Activated CD4-positive, alpha-beta memory T cell treated with anti-CD3 and anti-CD28 coated beads, Interleukin-2, amount 10 ng/mL, durations not matched to agents 7 days and 5 days (primary cell): ENCODE measurements at places on chromosomes 16 and 17. TPM values are rescaled to one million over a fixed set of nuclear protein-coding genes. Genes with fewer than 3 reads are reported as not detected.

Gene G6PC1
- total RNA-seq, result not detected

DNA sequence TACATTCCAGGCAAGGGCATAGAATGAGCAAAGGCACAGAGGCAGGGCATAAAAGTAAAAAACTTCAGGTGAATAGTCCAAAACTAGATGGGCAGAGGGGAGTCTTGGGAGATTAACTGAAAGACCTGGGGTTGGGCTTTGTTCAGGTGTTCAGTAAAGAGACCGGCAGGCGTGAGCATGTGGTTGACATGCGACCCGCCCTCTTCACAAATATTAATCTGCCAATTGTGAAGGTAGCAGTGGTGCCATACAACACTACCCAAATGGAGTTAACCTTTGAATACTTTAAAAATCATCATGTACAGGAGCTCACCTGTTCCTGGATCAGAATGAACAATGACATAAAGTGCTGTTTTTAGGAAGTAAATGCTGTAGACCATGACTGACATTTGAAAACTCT, 225.5 kb downstream of the LGALS9B start:
- H3K4me3 ChIP-seq, result no peak overlapping the region
- H3K4me1 ChIP-seq, result peaks cover 7% of the 10 kb centered on the region
- H3K27me3 ChIP-seq, result no peaks in the 10 kb centered on the region
- peaks cover 3% of the 10 kb centered on the region for H3K36me3 ChIP-seq
- no peak overlapping the region for H3K27ac ChIP-seq
- no peak for DNase-seq

- no peak for DNase-seq
- H3K4me3 ChIP-seq, result no peak overlapping the region
- no peaks in the 10 kb centered on the region for H3K4me1 ChIP-seq
- H3K36me3 ChIP-seq, result no peaks in the 10 kb centered on the region
Measured at GRCh38 chr16:62805221-62805857, 769.1 kb upstream of the CDH8 start.

DNA sequence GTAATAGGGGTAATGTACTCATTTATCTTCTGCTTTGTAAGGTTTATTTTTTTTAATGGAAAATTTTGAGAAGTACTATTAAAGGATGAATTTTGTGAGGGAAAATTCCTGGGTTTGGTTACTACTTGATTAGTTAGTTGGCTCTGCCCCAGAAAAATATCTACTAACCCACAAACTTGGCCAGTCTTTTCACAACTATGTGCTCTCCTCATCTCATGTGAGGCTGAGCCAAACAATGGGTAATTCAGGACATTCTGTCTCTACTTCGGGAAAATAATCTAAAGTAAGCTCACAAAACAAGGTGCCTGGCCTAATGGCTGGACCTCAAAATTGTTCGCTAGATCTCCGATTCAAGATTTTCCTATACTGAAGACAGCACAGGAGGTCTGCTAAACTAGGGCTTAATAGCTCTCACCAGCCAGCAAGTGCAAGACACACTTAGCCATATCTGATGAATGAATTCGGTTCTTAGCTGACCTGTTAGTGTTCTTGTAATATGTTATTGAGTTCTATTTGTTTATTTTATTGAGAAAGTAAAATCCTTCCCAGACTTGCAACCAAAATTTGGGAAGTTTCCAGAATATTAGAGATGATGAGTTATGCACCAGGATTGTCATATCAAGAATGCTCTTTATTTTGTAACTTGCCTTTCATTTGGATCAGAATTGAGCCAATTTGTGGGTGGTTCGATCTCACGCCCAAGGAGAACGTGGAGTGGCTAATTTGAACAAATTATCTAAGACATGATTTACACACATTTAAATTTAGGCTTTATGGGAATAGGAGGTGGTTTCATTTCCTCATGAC, 5.7 kb downstream of the KCNJ16 start:
- no peak for DNase-seq
- H3K4me1 ChIP-seq, result no peaks in the 10 kb centered on the region
- peaks cover 2% of the 10 kb centered on the region for H3K27me3 ChIP-seq
- H3K27ac ChIP-seq, result no peak overlapping the region
- no peak overlapping the region for H3K4me3 ChIP-seq

DNA sequence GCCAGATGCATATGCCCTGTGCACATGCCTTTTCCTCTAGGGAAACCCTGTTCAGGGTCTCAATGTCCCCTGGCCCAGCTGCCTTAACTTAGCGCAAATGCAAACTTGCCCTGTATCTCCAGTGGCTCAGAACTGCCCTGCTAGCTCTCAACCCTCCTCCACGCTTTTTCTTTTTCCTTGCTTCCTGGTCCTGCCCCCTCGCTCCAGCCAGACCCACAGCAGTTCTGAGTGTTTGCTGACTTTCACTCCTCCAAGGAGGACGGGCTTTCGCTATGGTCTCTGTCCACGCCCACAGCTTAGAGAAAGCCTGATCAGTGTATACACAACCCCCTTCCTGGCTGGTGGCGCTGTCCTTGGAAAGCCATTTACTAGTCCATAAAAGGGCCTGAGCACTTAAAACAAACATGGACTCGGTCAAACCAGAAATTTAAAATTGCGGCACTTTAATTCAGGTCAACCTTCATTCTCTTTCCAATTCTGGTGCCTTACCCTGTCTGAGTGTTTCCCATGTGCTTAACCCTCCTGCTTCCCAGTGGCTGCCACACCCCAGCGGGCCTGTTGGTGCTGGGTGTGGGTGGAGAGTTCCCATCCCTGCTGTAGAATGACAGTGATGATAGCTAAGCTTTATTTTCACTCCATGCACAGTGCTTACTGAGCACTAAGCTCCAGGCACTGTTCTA, 15.6 kb upstream of the TMEM98 start:
- H3K27ac ChIP-seq, result no peak overlapping the region
- H3K36me3 ChIP-seq, result no peaks in the 10 kb centered on the region
- H3K4me1 ChIP-seq, result peaks cover 47% of the 10 kb centered on the region
- peaks cover 4% of the 10 kb centered on the region for H3K27me3 ChIP-seq
- H3K4me3 ChIP-seq, result no peak overlapping the region

GRCh38 chr16:77840673-77841501, 52.5 kb downstream of the VAT1L start:
- H3K36me3 ChIP-seq, result no peaks in the 10 kb centered on the region
- no peaks in the 10 kb centered on the region for H3K4me1 ChIP-seq
- H3K27me3 ChIP-seq, result peaks cover 4% of the 10 kb centered on the region

- H3K27ac ChIP-seq, result no peak overlapping the region
- H3K27me3 ChIP-seq, result no peaks in the 10 kb centered on the region
- peaks cover 72% of the 10 kb centered on the region for H3K4me1 ChIP-seq
Measured at GRCh38 chr16:8924214-8924613, 39.5 kb downstream of the USP7 start.

DNA sequence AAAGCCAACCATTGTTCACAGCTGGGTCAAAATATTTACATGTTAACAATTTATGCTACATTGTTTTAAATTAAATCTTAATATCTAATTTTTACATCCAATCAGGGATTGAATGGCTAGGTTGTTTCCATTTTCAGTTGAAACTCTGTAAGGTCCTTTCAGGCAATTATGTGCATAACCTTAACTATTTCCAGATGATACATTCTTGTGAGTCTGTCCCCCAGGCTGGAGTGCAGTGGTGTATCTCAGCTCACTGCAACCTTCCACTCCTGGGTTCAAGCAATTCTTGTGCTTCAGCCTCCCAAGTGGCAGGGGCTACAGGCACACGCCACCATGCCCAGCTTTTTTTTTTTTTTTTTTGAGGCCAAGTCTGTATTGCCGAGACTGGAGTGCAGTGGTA, 10.4 kb downstream of the CDC42EP4 start:
- peaks cover 3% of the 10 kb centered on the region for H3K4me1 ChIP-seq
- no peak overlapping the region for H3K27ac ChIP-seq
- no peak overlapping the region for H3K4me3 ChIP-seq
- no peaks in the 10 kb centered on the region for H3K36me3 ChIP-seq
- peaks cover 4% of the 10 kb centered on the region for H3K27me3 ChIP-seq

GRCh38 chr17:47918006-47918405, 22.0 kb downstream of the SP2 start:
- H3K36me3 ChIP-seq, result peaks cover 32% of the 10 kb centered on the region
- H3K27me3 ChIP-seq, result no peaks in the 10 kb centered on the region
- no peak overlapping the region for H3K27ac ChIP-seq
- DNase-seq, result no peak
